ENCODE measurements at places on chromosomes 2 and 18. TPM values are rescaled to one million over a fixed set of nuclear protein-coding genes. Genes with fewer than 3 reads are reported as not detected.

DNA sequence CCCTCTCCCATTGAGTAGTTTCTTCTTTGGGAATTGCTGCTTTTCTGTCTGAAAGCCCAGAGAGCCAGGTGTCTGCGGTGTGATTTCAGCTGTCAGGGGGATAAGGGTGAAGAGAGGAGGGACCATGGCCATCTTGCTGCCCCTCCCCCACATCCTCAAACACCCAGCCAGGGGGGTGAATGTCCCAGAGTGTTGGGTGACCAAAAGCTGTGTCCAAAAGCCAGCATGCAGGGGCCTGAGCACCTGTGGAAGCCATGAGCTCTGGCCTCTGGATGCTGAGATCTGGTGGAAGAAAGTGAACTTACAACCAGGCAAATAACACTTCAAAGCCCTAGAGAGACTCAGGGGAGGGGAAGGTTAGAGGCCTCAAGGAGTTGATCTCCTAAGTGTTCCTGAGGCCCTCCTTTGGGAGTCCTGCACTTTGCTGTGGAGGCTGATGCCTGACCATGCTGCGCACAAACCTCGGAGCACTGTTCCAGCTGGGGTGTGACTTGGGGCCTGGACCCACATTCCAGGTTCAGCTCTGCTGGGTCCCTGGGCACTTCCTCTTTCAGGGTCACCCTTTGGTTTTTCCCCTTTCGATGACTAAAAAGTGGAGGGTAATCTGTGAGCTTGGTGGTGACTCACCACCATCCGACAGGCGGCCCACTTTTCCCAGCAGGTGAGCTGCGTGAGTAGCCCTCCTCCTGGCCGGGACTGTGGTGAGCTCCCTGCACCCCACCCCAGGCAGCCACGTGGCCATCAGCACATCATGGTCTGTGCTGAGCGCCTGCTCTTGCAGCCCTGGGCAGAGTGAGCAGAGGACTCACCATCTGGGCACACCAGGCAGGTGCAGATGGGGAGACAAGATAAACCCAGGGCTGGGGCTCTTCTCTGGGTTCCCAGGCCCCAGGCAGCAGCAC, 66.8 kb upstream of the FOSL2 start:
- peak; percentile 88 for DNase-seq

- DNase-seq, result no peak
Observed at GRCh38 chr2:139924070-139924469, 1143.9 kb upstream of the NXPH2 start.

GRCh38 chr18:56982766-56983165, 164.1 kb upstream of the BOD1L2 start:
- no peak for DNase-seq

GRCh38 chr2:147122944-147123343, 721.9 kb upstream of the ACVR2A start:
- no peak for DNase-seq

GRCh38 chr2:21382701-21383520, 259.1 kb downstream of the TDRD15 start:
- DNase-seq, result no peak

Gene CD8B
- total RNA-seq, result not detected

Gene LCT
- total RNA-seq, result not detected

Gene ATG16L1
- total RNA-seq, result 44.0 TPM

Gene SPC25
- total RNA-seq, result 1.2 TPM

Gene TP53I3
- total RNA-seq, result 54.6 TPM

Measured in renal cortical epithelial cell (primary cell).